ENCODE measurements at places on chromosomes 7 and 10.

- DNase-seq, result no peak
Observed at GRCh38 chr7:124810605-124811004, 45.0 kb upstream of the GPR37 start.

- no peak for DNase-seq
Observed at GRCh38 chr7:157795199-157795598, 458.4 kb downstream of the DNAJB6 start.

DNA sequence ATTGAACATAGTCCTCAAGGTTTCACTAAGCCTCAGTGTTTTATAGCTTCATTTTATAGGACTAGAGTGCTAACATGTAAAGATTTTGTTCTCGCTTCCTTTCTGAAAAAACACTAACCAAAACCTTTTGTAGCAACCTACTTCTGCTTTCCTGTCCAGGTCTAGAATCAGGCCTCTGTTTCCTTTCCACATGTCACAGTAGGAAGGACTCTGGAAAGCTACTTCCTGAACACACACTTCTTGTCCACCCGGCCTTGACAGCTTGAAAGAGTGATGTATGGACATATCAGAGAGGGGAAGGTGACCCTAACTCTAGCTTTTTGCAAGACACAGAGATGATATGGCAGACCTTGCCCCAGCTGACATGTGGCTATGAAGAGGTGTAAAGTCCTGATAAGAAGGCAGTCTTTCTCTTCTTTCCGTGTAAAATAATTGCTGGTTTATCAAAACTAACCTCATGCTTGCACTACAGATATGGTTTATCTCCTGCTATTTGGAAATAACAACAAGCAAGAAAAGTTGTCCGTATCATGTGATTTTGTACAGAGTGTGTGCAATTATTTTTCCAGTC is 175.4 kb downstream of the SKAP2 start:
- DNase-seq, result no peak

DNA sequence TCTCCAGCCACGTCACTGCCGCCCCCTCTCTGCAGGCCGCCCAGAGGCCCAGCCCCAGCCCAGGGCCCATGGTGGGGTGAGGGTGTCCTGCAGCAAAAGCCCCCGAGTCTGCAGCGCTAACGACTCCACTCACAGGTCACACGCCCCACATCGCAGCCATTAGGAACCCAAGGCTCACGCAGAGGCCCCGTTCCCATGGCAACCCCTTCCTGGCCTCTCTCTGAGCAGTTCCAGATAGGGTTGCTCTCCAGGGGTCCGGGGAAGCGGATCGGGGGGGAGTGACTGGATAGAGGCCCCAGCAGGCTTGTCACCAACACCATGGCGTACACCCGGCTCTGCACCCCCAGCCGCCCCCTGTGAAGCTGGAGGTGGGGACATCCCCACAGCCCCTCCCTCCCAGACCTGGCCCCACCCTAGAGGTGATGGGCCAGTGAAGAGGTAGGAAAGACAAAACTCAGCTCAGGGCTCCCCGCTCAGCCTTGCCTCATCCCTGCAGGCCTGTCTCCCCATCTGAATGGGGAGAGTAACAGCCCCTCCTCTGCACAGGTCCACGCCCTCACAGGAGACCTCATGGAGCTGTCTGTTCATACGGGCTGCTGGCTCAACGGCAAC is 41.2 kb downstream of the TNRC18 start:
- DNase-seq, result no peak

GRCh38 chr7:134276951-134277350 is 39.8 kb downstream of the SLC35B4 start:
- no peak for DNase-seq

DNA sequence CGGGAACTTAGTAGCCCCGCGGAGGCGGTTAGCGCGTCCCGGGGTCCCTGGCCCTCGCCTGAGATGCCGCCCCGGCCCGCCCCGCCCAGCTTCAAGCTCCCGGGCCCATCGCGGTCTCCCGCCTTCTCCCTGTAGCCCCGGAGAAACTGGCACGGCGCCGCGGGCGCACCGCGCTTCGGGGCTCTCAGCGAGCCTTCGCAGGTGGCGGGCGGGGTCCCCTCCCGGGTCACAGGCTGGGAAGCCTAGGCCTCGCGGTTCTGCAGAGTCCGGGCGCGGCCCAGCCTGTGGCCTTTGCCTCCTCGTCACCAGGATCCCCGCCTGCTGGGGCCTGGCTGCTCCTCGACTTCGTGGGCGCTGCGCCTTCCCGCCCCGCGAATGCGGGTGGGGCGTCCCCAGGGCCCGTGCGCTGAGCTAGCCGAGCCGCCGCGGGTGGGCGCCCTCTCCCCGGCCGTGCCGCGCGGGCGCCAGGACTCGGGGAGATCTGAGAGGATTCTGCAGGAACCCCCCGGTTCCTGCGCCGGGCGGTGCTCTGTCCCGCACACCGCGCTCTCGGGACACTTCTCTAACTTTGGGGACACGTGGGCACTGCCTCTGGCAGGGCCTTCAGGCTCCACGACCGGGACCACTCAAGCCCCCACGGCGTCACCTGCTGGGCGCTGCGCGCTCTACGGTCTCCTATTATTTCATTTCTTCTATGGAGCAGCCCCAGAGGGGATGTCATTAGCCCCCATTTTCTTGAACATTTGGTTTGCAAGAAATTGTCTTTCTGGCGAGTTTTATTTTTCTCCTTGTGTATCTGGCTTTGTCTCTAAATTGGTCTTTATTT is 682 bp upstream of the RGS10 start:
- DNase-seq, result peak; percentile 57

DNA sequence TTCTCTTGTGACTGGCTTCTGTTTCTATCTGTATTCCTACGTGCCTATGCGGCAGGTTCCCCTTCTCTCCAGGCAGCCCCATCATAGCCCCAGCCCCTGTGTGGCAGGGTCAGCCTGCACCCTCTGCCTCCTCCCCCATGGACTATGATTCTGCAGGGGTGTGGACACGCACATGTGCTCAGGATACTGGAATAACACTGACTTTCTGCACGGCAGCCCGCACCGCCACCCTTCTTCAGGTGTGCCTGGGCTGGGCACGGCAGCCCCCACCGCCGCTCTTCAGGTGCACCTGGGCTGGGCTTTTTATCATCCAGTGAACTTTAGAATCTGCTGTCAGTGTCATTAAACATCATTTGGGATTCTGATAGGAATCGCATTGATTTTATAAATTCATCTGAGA is 202.6 kb upstream of the PPP2R2D start:
- DNase-seq, result no peak

- DNase-seq, result no peak
Observed at GRCh38 chr7:94449151-94449725, 54.5 kb downstream of the COL1A2 start.

- DNase-seq, result no peak
Observed at GRCh38 chr10:133257489-133258065, 19.1 kb downstream of the ADAM8 start.

DNA sequence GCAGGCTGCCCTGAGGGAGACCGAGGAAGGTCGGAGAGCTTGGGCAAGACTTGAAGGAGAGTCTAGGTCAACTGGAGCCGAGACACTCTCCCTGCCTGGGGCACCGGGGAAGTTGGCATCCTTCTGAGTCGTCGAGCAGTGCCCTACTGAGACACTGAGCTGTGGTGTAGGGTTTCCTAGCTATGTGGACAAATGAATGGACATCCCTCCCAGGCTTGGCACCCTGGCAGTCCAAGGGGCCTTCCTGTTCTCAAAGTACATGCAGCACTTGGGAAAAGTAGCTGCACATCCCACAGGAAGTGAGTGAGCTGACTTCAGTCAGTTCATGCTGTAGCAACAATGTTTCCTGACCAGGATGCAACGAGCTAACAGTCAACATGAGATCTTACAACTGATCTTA is 57.2 kb upstream of the INPP5A start:
- DNase-seq, result no peak

- no peak for DNase-seq
Observed at GRCh38 chr7:3942276-3942675, 641.2 kb downstream of the SDK1 start.

DNA sequence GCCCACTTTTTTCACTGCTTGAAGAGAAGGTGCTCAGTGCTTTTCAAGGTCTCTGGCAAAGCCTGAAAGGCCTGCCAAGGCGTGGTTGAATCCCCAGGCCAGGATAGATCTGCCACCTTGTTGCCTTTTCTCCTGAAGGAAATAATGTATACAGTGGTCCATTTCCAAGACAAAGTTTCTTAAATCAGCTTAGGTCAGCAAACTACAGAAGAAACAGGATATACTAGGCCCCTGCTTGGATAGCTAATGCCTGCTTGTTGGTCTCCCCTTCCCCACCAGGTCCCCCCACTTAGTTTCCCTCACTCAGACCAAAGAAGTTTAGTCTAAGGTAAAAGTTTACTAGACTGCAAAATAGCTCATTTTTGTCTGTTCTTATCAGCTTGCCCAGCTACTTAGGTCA is 19.9 kb downstream of the COL17A1 start:
- no peak for DNase-seq

- no peak for DNase-seq
Observed at GRCh38 chr10:91771907-91772306, 26.3 kb upstream of the TNKS2 start.
